ENCODE measurements at places on chromosomes 7 and 10.

GRCh38 chr10:130339091-130339490 lies 202.9 kb downstream of the GLRX3 start:
- DNase-seq = no peak

DNA sequence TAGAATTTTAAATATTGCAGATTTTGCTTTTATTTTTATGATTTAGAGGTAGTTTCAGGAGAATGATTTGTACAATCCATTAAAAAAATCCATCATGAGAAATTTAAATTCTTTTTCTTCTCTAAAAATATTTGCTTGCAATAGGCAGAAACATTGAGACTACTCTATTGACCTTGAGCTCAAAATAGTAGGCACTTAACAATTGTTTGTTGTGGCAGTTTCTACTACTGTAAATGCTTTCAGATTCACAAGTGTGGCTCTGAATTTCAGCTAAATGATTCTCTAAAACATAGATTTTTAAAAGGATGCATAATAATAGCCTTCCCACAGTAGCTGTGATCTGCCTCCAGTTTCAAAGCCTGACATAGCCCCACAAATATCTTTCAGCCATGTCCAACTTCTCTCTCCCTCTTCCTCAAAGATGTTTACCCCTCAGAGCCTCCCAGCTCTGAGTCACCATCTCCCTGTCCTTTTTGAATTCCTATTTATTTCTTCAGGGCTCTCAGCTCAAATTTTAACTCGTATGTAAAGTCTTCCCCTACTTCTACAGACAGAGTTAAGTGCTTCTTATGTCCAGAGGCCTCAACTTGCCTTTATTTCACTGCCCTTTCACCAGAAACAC lies 160.5 kb downstream of the AOAH start:
- no peak for DNase-seq

DNA sequence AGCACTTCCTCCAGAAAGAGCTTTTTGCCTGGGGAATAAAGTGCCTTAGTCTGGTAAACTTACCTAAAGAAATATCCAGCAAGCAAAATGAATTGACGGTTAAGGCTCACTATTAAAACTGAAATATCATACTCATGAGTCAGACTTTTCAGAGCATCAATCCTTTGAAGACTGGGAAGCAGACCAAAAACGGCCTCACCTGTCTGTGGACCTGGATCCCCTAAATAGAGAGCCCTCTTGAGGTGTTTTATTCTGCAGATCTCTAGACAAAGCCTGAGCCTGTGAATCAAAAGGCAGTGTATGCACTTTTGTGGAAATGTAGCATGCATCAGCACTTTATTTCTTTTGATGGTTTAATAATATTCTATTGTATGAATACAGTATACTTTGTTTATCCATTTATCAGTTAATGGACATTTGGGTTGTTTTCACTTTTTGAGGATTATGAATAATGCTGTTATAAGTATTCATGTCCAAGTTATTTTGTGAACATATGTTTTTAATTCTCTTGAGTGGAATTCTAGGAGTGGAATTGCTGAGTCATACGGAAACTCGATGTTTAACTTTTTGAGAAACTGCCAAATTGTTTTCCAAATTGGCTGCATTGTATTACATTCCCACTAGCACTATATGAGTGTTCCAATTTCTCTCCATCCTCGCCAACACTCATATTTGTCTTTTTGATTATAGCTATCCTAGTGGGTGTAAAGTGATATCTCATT lies 449.0 kb upstream of the IGFBP3 start:
- DNase-seq = no peak

- no peak for DNase-seq
Observed at GRCh38 chr7:3302681-3303320, 1.7 kb downstream of the SDK1 start.

DNA sequence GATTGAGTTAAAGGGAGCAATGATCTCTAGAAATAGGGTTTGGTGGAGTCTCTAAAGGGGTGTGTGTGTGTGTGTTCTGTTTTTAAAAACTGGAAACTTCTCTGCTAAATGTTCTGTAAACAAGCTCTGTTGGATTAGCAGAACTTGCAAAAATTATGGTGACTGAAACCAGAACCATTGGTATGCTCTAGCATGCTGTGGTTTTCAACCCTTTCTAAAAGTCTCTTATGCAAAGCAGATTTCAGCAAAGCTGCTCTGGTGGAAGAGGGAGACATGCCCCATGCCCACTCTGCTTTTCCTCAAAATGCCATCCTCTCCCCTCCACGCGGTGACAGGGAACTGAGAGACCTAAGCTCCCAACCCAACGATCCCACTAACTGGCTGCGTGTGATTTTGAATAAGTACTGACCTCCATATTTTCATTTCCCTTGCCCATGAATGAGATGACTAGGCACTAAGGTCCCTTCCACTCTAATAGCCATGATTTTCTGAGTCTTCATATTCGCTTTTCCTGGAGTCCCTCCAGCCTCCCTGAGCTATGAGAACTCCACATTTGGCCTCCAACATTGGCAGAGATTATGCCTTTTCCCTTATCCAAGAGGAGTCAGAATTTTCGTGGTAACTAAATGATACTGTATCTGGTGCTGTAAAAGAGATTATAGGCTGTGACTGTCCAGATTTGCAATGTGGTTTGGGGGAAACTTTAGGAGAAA lies 117.3 kb upstream of the PALS2 start:
- no peak for DNase-seq

DNA sequence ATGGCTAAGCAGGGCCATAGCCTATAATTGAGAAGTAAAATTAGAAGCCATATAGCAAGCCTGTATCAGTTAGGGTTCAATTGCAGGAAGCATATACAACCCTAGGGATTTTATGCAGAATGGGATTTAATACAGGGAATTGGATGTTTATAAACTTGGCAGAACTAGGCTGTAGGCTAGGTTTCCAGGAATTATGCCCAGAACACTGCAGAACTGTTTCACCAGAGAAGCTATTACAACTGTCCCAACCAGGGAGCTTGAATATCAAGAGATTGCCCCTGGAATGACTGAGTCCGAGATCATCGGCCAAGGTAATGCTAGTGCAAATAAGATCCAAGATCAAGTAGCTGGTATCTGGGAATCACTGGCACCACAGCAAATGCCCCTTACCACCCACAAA lies 64.0 kb downstream of the PRR15 start:
- no peak for DNase-seq

DNA sequence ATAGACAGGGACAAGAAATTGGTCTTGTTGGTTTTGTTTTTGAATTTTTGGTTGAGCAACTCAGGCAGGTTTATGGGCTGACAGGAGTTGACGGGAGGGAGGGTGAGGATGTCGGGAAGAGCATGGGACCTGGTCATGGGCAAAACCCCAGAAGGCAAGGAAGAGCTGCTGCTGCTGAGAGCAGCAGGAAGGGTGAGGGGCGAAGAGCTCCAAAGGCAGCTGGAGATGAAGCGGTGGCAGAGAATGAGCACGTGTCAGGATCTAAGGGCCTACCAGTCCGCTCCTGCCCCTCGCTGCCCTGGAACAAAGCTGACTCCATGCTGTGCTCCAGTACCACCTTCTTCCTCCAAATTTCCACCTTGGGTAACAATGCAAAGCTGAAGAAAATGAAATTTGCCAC lies 84.3 kb downstream of the ARHGAP22 start:
- no peak for DNase-seq

GRCh38 chr10:71211775-71212317 lies 524 bp upstream of the UNC5B start:
- DNase-seq = no peak

All from activated T-cell treated with anti-CD3 and anti-CD28 coated beads for 4 hours (primary cell).